ENCODE measurements at places on chromosomes 3 and 15.

DNA sequence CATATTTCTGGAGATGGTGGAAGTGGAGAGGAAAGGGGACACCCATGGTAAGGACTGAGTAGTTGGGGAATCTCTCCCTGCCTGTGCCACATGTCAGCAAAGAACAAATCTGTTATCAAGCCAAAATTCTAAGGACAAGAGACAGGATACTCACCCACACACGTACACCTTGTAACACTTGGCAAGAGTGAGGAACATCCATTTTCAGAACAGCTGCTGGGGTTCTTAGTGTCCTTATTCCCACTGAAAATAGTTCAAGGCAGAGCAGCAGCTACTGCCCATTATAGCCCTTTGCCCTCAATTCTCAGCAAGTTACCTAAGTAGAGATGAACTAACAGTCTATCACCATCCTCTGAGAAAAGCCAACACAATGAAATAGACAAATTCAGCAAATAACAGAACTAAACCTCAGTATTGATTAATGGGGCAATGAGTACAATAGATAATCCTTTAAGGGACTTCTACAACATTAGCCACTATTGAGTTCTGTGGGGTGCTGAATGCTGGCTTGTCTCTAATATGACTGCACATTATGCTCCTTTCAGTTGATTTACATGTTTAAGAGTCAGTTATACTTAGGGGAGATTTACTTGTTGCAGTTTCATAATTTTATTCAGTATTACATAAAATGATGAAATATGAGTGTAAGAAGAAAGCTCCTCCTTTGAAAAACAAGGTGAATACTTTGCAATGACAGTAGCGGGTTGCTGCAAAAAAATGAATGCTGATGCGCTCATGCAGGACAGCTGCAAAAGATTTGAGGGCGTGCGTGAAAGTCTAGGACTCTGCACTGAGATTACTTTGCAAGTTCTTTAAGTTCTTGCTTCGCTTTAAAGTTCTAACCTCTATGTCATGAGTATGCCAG, 22.4 kb downstream of the SENP5 start:
- no peak for DNase-seq

- no peak for DNase-seq
Measured at GRCh38 chr15:73630921-73631362, 2.2 kb downstream of the NPTN start.

- DNase-seq, result no peak
Measured at GRCh38 chr3:29991198-29991597, 615.2 kb upstream of the TGFBR2 start.

- DNase-seq, result no peak
Measured at GRCh38 chr3:111299192-111299615, 227.6 kb downstream of the NECTIN3 start.

GRCh38 chr3:11260460-11260859, 11.7 kb upstream of the ATG7 start:
- DNase-seq, result no peak

DNA sequence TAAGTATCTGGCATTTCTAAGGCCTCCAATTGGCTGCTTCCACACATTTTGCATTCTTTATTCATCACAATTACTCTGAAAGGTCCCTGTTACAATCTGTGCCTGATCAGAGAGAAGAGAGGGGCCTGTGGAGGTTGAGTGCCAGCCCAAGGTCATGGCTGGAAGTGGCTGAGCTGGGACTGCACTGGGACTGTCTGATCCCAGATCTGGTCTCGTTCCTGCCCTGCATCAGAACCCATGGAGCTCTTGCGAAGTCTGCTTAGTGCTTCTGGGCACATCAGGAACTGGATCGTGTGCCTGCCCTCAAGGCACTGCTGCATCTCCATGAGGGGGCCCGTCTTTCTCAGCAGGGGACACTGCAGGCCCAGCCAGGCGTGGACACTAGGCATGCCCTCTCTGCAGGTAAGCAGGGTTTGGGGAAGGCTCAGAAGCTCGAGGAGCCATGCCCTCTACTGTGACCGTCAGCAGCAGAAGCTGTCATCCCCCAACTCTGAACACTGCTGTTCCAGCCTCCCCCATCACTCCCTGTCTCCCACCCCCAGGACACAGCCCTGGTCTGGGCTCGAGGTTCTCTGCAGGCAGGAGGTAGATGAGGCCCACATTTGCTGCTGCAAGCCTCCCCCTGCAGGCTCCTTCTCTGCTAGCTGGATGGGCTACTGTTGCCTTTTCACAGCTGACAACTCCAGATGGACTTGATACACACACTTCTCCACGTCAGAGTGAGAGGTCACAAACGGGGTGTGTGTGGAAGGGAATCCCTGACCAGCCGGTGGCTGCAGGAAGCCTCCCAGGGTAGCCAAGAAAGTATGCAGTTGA, 96.5 kb upstream of the PRR23E start:
- DNase-seq, result no peak

DNA sequence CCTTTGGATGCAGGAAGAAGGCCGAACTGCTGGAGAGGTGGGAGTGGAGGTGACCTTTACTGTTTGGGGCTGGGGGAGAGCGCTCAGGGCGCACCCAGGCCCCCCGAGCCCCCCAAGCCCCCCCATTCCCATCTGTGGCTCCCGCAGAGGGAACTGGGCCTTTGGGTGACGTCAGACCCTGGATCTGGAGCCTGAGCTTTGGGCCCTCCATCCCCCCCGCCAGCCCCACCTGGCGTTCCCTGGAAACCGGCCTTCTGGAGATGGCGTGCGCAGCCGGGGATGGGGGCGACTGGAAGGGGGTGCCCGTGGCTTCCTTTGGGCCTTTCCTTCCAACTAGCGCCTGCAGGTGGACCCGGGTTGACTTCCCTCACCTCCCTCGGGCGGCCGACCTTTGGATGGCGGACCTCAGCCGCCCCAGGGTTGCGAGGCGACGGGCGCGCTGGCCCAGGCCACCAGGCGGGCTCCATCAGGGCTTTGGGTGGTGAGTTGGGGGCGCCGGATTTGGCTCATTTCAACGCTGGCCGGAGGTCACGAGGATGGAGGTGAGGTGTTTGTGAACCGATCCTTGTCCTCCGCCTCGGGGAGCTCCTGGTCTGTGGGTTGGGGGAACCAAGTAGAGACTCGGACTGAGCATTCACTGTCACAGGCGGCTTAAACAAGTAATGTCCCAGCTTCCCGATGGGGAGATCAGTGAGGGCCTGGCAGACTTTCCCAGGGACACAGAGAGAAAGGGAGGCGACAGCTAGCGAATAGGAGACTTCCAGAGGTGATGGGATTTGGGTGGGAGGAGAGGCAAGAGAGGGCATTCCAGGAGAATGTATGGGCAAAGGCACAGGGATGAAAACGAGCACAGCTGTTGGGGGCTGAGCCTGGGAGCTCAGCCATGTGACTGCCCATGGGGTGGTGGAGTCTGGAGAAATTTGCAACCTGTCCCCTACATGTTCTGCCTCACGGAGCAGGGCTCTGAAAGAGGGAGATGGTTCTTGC, 709 bp downstream of the SCAMP5 start:
- no peak for DNase-seq

Measured in T-helper 9 cell (primary cell).